Activated CD8-positive, alpha-beta memory T cell treated with anti-CD3 and anti-CD28 coated beads, Interleukin-2, amount 50 U/mL, for 48 hours (primary cell): ENCODE measurements at places on chromosomes 3 and 15.

- DNase-seq, result no peak
Observed at GRCh38 chr3:31661286-31661685, 128.6 kb downstream of the STT3B start.

DNA sequence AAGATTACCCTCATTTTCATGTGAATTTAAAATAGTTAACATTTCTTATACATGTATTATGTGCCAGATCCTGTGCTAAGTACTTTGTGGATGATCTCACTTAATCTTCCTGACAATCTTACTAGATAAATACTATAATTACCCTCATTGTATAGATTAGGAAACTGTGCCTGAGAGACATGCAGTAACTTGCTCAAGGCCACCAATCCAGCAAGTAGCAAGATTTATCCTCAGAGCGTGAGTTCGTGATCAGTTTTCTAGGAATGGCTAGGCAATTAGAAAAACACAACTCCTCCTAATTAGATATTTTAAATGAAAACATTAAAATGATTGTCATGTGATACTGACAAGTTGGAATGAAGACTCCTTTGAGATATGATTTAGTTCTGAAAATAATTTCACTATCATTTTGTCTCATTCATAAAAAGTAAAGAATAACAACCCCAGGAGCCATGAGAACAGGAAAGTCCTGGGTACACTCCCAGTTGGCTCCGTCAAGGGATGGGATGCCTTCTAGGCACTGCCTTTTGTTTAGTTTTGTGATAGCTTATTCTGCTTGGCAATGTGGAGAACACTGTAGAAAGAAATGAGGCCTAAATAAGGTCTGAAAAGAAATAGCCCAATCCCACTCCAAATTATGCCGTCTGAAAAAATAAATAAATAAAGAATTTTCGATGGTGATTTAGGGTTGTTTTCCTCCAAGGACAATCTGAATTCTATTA lies 61.3 kb downstream of the FBN1 start:
- DNase-seq, result no peak

DNA sequence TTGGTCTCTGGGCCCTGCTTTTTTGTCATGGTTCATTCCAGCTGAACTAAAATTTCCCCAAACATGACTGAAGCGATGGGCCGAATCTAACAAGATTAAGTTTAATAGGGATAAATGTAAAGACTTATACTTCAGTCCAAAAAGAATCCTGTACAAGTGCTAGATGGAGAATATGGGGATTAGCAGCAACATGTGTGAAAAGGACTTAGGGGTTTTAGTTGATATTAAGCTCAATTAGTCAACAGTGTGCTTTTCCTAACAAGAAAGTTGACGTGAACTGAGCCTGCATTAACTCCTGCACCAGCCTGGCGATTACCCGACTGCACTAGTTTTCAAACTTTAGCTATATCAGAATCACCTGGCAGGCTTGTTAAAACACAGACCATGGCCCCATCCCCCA lies 61.0 kb upstream of the BBX start:
- DNase-seq, result no peak

DNA sequence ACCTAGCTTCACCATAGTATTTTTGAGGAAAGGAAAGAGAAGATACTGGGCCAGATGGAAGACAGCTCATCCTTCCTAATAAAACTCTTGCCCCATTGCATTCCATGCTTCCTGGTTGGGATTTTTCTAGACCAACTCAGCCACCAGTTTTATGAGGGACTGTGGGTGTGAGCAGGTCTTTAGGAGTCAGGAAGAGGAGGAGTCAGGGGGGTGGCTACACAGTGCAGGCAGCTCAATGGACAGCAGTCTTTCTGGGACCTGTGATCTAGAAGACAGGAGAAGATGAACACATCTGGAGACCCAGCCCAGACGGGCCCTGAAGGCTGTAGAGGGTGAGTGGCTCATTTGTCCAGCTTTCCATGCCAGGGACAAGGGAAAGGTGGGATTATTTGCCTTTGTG lies at the start of gene NOX5:
TSS of gene NOX5 (plus strand) at position 242 of the 400 bp plus-strand sequence. CDS start at position 283, 41 bp downstream.
- no peak for DNase-seq

GRCh38 chr3:95148107-95148506 lies 1085.2 kb downstream of the NSUN3 start:
- DNase-seq, result no peak

- no peak for DNase-seq
Observed at GRCh38 chr3:183369117-183369516, 59.3 kb downstream of the MCF2L2 start.

DNA sequence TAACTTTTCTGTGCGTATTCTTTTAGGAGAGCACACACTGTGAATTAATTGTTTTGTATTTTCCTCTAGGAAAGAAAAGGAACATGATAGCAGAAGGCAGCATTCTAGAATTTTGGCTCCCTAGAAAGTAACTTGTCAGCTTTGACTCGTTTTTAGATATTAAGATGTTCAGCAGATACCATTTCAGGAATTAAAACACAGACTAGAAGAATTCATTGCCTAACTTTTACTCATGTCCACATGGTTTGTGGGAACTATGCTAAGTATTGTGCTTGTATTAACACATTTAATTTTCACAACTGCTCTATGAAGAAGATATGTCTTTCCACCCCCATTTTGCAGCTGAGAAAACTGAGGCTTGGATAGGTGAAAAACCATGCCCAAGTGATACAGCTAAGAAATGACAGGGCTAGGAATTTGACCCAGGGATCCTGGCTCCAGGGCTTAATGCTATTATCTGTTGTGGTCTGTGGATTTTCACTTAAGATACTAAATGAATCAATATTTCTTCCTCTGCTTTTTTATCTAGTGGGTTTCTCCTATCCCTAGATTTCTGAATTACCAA lies 128.8 kb downstream of the MITF start:
- DNase-seq, result no peak

- no peak for DNase-seq
Observed at GRCh38 chr3:121951291-121951919, 57.2 kb downstream of the SLC15A2 start.

GRCh38 chr3:25897019-25897418 lies 107.1 kb downstream of the OXSM start:
- DNase-seq, result no peak

DNA sequence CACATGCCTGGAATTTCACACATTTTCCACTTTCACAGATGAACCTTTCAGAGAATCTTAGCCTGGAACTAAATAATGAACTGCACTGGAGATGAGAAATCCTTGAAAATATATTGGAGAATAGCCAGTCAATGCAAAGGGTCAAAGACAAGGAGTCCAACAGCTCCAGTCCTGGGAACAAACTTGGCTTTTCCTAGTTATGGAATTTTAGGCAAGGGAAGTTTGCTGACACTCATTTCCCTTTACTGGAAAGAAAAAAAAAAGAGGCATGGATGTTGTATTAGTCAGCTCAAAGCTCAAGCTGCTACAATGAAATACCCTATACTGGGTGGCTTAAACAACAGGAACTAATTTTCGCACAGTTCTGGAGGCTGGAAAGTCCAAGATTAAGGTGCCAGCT lies 690.8 kb upstream of the ARPP21 start:
- DNase-seq, result no peak

GRCh38 chr15:69037482-69037881 lies 23.0 kb downstream of the NOX5 start:
- no peak for DNase-seq

DNA sequence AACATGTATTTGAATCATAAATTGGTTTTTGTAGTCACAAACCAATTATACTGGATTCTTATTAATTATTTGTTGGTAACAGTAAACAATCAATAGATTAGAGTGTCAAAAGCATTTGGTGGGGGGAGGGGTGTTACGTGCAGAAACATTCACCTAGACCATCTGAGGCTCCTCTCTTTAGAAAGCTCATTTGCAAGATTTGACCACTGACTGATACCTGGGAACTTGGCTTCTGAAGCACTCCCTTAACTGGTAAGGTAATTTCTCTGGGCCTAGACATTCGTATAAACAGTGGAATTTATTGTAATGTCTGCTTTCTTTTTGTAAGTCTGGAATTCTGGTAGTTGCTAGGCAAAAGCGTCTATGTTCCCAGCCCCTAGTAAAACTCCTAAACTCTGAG lies 243.8 kb upstream of the GBE1 start:
- DNase-seq, result no peak
